A549 (cell line): ENCODE measurements at places on chromosomes 3 and 15.

GRCh38 chr3:86037916-86038315 lies 953.0 kb downstream of the VGLL3 start:
- no peak for DNase-seq

GRCh38 chr3:165462636-165463334 lies 266.6 kb upstream of the SLITRK3 start:
- DNase-seq = no peak

- no peak for DNase-seq
Measured at GRCh38 chr3:79729096-79729495, 38.7 kb downstream of the ROBO1 start.

DNA sequence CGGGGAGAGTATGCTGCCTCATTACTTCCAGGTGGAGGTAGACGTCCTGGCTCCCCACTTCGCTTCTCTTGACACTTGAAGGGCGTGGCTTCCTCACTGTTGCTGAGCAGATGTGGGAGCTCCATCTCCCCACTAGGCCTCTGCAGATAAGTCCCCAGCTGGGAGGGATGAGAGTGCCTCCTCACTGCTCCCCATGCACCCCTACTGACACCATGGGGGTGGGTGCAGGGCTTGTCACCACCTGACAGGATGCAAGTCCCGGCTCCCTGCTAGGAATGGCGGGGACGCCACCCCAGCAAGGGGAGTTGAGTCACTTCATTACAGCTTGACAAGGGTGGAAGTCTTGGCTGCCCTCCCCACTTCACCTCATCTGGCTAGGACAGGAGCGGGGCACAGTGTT lies 36.8 kb upstream of the ATG7 start:
- DNase-seq = no peak

DNA sequence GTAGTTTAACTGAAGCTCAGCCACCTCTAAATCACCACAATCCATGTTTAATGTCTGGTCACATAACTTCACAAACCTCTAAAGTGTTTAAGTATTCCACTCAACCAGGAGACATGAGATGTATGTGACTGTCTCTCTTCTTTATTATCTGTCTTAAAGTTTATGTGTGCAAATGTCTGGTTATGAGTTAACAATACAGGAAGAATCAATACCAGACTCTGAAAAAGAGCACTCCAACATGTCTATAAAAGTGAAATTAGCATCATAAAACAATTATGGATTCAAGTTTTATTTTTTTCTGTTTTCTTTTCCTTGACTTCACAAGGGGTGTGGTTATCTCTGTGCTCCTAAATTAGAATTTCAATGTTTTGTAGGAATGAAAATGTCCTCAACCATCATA lies 44.8 kb upstream of the AGBL1 start:
- DNase-seq = no peak

- DNase-seq = no peak
Measured at GRCh38 chr3:188568736-188569135, 414.8 kb downstream of the LPP start.

DNA sequence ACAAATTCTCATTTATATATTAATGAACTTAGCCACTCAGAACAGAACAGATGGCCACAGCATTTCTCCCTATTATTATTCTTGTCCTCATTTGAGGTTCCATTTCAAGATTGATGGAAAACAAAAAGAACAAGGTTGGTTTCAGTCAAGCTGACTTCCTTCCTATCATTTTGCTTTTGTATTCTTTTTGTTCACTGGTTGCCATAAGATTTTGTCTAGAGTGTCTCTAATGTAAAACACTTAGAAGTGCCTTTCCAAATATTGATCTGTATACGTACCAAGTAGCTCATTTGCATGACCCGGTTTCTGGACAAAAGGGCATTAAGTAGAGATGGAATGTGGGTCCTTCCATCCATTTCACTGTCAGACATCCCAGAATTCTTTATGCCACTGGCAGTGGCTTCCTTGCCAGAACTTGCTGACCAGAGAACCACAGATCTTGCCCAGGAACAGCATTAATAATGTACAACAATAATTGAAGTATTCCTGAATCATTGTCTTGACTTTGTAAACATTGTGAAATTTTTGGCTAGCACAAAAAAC lies 63.8 kb downstream of the PEX5L start:
- no peak for DNase-seq

DNA sequence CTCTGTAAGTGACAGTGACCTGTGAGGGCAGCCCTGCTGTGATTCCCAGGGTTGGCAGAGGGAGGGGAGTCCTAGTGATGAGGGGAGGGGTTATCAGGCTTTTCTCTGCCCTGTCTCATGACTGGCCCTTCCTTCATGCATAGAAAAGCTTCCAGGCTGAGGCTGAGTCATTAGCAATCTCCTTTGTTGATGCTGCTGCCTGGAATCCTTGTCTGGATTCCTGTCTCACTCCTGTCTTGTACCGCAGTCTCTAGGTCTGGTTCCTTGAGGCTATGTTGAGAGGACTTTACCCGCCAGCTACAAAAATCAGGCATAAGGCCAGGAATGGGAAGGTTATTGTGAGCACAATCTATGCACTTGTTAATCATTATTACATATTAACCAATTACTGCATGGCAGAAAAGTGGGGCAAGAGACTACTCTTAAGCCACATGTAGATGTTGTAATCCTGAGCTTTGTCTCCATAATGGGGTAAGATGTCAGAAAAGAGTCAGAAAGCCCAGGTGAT lies 7.2 kb downstream of the KLHL6 start:
- peak; percentile 46 for DNase-seq

- DNase-seq = no peak
Measured at GRCh38 chr15:27292641-27293040, 321.7 kb downstream of the GABRG3 start.

DNA sequence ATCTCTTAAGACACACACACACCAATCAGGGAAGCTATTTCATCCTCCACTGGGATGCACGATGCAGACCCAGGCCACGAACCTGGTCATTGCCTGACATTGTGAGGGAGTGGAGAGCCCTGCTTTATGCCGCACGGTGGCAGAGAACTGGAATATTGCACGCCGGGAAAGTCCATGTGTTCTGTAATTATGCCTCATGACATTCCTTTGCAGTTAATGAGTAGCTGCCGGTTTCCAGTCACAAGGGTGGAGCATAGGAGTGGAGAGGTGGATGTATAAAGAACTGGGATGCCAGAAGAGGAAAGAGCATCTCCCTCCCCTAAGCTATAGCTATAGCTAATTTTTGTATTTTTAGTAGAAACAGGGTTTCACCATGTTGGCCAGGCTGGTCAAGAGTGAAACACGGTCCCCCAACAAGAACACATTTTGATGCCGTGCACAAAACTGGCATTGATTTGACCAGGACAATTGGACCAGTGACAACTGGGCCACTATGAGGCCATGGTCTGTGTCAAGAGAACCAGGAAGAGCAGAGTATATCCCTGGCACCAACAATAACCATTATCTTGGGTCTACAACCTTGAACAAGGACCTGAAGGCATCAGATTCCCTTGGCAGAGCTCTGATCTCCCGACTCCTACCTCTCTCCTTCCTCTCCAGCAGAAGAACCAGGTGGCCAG lies 51.4 kb downstream of the SH3BP5 start:
- no peak for DNase-seq

GRCh38 chr15:72421484-72421883 lies 23.4 kb downstream of the TMEM202 start:
- DNase-seq = no peak

- peak; percentile 80 for DNase-seq
Measured at GRCh38 chr15:59191855-59192237, 14.8 kb upstream of the LDHAL6B start.

- DNase-seq = no peak
Measured at GRCh38 chr3:49607105-49607591, 52.9 kb downstream of the BSN start.

GRCh38 chr15:97525809-97526208 lies 434.7 kb upstream of the ARRDC4 start:
- DNase-seq = no peak

DNA sequence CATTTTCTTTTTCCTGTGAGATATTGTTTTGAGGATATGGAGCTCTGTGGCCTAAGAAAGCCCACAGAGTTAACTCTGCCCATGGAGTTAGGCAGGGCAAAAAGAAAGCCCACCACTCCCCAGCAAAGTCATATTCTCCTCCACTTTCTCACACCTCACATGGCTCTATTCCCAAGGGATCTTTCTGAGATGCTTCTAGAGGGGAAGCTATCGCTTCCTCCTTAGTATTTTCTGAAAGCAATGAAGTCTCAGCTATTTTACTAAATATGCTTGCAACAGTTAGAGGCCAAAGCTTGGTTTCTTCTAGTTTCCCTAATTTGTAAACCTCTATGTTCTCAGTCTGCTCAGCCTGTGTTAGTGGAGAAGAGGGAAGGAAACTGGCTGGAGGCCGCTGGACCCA lies 80.3 kb upstream of the EOMES start:
- DNase-seq = no peak

DNA sequence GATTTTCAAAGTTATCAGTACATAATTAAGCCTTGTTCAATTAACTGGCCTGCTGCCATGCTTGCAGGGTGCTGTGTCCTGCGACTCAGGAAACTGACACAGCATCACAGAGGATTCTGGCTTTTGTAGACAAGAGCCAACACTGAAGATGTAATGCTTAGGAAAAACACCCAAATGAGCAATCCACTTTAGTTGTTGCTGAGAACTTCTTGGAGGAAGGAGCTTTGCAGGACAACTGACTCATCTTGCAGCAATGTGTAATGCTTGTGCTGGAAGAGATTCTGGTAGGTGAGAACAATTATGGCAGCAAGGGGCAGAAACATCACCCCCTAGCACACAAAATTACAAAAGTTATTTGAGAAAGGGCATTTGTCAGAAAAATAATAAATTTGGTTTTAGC lies 67.6 kb downstream of the NLGN1 start:
- DNase-seq = no peak

DNA sequence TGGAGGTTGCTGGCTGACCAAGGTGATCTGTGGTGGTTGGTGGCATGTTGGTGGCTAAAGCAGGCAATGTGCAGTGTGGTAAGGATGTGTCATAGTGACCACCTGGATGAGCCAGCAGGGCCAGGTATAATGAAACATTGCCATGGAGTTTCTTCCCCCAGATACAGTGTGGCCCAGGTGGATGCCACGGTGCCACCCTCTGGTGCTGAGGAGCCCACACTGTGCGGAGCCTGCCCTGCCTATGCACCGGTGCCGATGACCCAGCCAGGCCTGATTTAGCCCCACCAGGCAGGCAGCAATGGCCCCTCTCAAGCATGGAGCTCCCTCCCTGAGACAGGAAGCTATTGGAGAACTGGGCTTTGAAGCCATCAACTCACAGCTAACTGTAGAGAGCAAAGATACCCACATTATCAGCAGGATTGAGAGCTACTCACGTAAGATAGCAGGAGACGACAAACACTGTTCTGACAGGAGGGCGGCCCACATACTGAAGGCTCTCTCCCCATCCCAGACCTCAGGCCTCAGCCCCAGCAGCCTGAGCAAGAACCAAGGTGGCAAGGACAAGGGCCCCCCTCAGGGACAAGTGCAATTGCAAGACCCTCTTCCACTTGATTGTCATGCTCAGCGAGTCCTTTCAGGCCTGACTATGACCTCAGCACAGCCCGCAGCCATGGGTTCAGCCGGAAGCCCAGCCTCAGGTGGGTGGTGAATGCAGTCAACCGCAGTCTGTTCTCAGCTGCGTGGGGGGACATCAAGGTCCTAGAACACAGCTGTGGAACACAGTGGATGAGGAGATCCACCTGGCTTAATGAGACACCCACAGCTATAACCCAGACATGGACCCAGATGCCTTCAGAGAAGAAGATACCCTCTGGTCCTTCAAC lies 82.8 kb upstream of the CDV3 start:
- DNase-seq = no peak

DNA sequence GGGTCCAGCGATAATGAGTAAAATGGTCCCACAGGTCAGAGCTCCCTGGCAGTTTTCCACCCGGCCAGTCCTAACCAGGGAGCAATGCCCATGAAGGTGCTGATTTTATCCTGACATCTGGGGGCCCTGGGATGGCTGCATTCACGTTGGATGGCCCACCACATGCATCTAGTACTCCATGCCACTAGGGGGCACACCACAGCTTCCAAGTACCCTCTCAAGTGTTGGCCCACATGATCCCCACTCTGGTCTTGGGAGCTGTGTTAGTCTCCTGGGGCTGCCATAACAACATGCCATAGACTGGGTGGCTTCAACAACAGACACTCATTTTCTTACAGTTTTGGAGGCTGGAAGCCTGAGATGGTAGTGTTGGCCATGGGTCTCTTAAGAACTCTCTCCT lies 225.5 kb downstream of the SLCO3A1 start:
- peak; percentile 66 for DNase-seq

DNA sequence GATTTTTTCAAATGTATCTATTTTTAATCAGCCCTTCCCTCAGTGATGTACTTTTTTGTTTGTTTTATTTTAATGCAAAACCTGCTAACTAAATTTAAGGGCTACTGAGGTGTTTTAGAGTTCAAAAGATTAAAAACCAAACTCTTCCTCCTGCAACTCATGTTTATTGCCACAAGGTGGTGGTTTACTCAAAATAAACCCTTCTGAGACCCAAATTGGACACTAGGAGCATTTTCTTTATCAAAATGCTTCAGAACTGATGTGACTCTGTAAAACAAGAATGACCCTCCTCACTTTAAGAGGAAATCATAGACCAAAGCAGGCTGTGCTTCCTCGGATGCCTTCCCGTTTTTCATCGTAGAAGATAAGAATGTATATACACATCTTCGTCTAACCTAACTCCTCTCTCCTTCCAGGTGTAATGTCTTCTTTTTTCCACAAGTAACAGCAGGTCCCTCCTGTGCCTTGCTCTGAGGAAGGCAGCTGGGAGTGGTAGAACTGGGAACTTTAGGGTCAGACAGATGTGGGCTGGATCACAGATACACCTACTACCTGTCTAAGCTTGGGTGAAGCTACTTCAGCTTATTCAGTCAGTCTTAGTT lies 2.9 kb upstream of the NME9 start:
- peak; percentile 40 for DNase-seq

DNA sequence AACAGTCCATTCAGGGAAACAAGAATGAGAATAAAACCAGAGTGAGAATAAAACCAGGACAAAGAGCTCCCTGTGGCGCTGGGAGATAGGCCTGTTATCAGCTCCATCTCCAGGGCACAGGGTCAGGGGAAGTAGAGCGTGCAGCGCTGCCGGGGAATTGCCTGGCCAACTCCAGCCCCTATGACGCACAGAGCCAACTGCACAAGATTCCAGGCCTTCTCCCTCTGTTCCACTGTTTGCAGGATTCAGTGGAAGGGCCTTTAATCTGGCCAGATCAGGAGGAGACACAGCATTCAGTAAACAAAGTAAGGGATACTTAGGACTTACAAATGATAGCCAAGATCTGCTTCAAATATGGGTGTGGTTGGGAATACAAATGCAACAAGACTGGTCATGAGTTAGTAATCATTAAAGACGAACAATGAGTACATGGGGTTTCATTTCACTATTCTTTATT lies 49.4 kb downstream of the ITGB5 start:
- DNase-seq = peak; percentile 91

GRCh38 chr3:33167716-33168336 lies 50.8 kb downstream of the SUSD5 start:
- no peak for DNase-seq

- no peak for DNase-seq
Measured at GRCh38 chr3:5423076-5423475, 235.6 kb downstream of the EDEM1 start.

- no peak for DNase-seq
Measured at GRCh38 chr3:178300441-178300959, 235.7 kb upstream of the KCNMB2 start.

GRCh38 chr3:122602011-122602710 lies 24.7 kb downstream of the PARP15 start:
- DNase-seq = no peak

GRCh38 chr15:90959028-90959595 lies 4.4 kb downstream of the RCCD1 start:
- no peak for DNase-seq
